Stimulated activated CD4-positive, alpha-beta T cell treated with anti-CD3 and anti-CD28 coated beads, Interleukin-1b, Interleukin-23, amount 100 ng/mL, for 4 hours (primary cell): ENCODE measurements at places on chromosomes 7 and 10.

DNA sequence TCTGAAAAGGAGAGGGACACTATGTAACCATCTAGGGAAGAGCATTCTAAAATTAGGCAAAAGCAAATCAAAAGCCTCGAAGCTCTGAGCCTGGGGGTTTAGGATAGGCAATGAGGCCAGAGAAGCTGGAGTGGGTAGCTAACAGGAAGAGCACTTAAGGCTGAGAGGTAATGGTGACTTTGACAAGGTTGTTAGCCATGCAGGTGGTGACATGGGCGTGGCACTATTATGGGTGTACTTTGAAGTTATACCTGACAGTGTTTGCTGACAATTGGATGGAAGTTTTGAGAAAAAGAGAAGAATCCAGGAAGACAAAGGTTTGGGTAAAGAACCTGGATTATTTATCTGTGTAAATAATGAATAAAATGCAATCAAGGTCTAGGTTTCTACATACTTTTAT lies 383.0 kb upstream of the SEMA3C start:
- no peak for DNase-seq

- DNase-seq: no peak
Measured at GRCh38 chr7:81407094-81407493, 362.8 kb downstream of the HGF start.

DNA sequence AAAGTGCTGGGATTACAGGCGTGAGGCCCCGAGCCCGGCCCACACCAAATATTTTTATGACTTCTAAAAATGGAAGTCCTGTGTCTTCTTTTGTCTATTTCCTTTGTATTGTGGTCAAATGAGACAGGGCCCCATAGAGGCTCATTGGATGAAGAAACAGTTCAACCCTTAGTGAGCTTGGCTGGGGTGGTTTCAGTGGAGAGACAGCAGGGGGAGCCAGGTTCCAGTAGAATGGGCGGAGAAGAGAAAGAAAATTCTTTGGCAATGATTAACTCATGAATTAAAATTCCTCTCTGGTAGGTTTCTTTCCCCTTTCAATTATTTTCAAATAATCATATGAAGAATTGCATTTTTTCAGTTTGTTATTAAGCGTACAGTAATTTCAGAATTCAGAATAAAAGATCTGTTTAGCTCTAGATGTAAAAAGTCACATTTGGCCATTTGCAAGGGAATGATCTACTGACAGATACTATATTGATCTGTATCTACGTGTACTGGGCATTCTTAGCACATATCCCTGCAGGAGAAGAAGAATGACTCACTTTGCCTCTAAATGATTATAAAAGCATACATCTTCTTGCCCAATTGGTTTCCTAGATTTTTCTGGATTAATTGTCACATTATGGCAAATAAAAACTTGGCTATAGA lies 43.2 kb downstream of the PNLIPRP3 start:
- DNase-seq: no peak

GRCh38 chr10:9081253-9081652 lies 1026.8 kb downstream of the GATA3 start:
- DNase-seq: no peak

- no peak for DNase-seq
Measured at GRCh38 chr10:122306744-122307143, 35.6 kb downstream of the BTBD16 start.

GRCh38 chr7:7862393-7862792 lies 106.2 kb upstream of the GLCCI1 start:
- DNase-seq: no peak

- no peak for DNase-seq
Measured at GRCh38 chr7:8881916-8882315, 448.5 kb downstream of the NXPH1 start.

DNA sequence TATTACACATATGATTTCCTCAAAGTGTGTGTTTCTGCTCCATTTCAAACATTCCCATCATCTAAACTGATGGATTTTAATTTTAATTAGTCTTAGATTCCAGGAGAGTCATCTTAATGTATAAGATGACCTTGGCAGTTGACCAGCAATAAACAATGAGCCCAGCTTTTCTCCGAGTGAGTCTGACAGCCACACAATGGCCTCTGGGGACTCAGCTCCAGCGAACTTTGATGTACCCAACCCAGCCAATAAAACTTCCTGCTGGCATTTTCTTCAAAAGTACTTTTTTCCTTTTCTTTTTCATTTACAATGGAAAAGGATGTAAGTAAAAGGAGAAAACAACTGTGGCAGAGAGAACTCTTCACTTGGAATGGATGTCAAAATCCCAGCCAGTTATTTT lies 139.1 kb upstream of the CTBP2 start:
- DNase-seq: no peak

- no peak for DNase-seq
Measured at GRCh38 chr7:118281196-118281595, 56.7 kb downstream of the ANKRD7 start.

DNA sequence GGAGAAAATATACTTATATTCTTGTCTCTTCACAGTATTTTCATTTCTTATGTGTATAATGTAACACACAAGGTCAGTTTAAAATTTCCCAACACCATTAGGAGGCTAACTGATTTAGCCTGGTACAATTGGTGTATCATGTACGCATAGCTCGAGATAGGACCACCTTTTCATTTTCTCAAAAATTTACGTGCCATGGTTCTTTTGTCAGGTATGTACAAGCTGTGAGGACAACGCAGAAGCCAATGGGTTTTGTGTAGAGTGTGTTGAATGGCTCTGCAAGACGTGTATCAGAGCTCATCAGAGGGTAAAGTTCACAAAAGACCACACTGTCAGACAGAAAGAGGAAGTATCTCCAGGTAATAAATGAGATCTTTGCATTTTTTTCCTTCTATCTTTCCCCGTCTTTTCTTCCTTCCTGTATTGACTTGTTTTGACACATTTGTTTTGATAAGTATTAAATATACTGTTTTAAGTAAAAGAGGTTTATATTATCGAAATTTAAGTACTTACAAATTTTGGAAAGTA lies 55.0 kb downstream of the TRIM24 start:
- no peak for DNase-seq

GRCh38 chr7:33516568-33516967 lies 387.2 kb downstream of the BBS9 start:
- no peak for DNase-seq

DNA sequence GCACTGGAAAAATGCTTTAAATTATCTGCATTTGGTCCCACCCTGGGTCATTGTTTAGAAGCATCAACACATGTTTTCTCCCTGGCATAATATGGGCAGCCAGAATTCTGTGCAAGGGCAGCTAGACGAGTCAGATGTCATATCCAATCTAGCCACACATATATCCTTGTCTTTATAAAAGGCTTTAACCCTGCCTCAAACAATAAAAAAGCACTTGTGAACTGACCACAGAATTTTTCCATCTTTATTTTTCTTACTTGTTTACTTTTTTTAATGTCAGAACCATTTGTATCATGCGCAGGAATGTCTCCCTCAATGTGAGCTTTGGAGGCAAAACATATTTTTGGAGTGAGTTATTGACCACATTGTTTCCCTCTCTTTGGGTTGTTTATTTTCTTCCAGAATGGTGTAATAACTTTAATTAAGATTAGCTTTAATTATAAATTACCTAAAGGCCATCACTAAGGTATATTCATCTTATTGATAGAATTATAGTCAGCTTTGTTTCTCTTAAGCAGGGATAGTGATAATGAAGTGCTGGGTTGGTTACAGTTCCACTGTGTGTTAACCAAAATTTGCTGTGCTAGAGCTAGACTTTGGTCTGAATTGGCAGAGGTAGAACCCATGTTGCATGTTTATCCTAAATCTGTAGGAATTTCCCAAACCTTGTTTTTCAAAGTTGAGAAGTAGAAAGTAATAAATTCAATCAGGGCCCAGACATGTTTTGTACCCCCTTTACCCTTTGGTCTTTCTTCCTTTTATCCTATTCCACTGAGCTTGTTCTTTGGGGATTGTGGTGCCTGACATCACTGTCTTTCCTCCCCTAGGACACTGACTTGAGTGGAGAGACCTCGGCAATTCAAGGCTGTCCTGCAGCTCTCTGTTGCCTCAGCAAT lies 1078.4 kb downstream of the KCNMA1 start:
- no peak for DNase-seq

GRCh38 chr10:61964059-61964709 lies 62.7 kb downstream of the ARID5B start:
- DNase-seq: no peak

- no peak for DNase-seq
Measured at GRCh38 chr7:69910150-69910549, 311.9 kb downstream of the AUTS2 start.

DNA sequence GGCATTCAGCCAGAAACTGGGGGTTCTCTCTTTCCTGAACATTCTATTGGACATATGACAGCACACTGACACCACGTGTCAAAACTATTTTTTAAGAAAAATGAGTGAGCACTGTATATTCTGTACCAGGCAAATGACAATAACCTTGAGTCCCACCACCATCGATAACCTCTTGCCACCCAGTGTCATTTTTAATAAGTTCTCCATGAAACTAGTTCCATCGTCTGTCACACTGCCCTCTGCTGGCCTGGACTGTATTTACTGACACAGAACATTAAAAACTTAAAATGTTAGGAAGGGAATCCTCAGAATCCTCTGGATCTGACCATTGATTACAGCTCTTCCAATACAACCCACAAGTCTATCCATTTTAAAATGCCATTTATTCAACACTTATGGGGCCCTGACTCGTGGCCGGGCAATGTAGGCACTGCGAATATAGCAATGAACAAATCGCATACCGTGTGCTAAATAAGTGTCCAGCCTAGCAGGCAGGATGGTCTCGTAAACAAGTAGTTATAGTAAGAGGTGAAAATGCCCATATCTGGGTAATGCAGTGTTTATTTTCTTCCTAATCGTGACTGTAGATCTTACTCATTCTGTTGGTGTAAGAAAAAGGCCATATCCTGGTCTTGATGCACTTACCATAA lies 35.9 kb upstream of the CACNB2 start:
- peak; percentile 21 for DNase-seq

- DNase-seq: no peak
Measured at GRCh38 chr10:29033311-29033940, 255.4 kb upstream of the LYZL1 start.

- no peak for DNase-seq
Measured at GRCh38 chr7:133853706-133854276, 273.3 kb upstream of the LRGUK start.

GRCh38 chr7:94008537-94008936 lies 4.4 kb upstream of the BET1 start:
- no peak for DNase-seq

DNA sequence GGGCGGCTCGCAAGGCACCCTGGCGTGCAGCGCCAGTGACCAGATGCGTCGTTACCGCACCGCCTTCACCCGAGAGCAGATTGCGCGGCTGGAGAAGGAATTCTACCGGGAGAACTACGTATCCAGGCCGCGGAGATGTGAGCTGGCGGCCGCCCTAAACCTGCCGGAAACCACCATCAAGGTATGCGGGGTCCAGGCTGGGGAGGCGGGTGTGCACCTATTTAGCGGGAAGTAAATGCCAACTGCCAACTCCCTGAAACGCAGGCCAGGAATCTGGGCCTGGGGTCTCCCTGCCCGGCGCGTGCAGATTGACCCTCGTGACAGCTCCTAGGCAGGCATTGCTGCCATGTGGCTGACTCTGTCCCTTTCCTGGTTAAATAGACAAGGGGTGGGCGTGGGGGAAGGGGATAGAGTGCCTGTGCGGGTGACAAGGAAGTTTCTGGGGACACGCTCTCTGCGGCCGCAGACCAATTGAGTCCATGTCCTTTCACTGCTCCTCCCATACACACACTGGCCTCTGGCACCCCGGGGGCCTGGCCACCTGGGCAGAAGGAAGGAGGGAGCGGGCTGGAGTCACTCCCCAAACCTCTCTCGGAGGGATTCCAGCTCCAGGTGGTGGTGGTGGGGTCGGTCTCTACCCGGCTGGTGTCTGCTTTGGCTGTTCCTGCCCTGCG lies 2.7 kb downstream of the EVX1 start:
- DNase-seq: no peak

DNA sequence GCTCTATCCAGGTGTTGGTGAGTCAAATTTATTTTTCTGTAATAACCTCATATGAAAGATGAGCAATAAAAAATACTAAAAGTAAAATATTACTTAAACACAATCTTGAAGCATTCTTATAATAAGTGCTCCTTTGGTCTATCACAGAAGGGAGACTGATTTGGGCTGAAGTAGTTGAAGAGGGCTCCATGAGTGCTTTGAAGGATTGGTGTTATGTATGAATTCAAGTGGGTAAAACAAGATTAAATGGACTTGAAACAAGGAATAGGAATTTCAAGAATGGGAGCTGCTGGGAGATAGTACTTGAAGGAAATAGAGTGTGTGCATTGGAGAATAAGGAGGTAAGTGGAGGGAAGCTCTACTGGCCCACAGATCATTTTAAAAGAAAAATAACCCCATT lies 7.3 kb upstream of the OR2A2 start:
- no peak for DNase-seq

DNA sequence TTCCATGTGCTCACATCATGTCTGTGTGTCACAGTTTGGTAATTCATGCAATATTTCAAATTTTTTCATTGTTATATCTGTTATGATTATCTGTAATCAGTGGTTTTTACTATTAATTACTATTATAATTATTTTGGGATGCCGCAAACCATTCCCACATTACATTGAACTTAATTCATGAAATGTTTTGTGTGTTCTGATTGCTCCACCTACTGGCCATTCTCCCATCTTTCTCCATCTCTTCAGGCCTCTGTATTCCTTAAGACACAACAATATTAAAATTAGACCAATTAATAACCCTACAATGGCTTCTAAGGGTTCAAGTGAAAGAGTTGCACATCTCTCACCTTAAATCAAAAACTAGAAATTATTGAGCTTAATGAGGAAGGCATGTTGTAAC lies 398.5 kb downstream of the PCDH15 start:
- DNase-seq: no peak

GRCh38 chr10:27356738-27357137 lies 116.1 kb upstream of the ACBD5 start:
- DNase-seq: no peak

DNA sequence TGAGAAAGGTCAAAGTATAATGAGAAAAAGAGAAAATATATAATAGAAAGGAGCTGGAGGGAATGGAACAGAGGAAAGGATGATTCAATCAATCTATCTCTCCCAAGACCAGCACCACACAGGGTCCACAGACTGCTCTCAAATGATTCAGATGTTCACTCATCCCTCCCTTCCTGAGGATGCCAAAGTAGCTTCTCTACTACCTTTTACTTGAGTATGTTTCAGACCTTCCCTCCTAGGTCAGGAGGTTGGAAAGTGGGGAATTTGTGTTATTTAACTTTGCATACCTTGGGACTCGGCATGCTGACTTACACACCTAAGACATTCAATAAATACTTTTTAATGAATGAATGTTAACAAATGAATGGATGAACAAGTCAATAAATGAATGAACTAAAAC lies 30.6 kb downstream of the CPVL start:
- no peak for DNase-seq

GRCh38 chr10:64762861-64763260 lies 1241.7 kb downstream of the REEP3 start:
- no peak for DNase-seq

- no peak for DNase-seq
Measured at GRCh38 chr7:921071-921461, 33.4 kb downstream of the ADAP1 start.

- no peak for DNase-seq
Measured at GRCh38 chr7:76515999-76516443, 5.7 kb downstream of the UPK3B start.
